ENCODE measurements at places on chromosomes 7 and 10.

DNA sequence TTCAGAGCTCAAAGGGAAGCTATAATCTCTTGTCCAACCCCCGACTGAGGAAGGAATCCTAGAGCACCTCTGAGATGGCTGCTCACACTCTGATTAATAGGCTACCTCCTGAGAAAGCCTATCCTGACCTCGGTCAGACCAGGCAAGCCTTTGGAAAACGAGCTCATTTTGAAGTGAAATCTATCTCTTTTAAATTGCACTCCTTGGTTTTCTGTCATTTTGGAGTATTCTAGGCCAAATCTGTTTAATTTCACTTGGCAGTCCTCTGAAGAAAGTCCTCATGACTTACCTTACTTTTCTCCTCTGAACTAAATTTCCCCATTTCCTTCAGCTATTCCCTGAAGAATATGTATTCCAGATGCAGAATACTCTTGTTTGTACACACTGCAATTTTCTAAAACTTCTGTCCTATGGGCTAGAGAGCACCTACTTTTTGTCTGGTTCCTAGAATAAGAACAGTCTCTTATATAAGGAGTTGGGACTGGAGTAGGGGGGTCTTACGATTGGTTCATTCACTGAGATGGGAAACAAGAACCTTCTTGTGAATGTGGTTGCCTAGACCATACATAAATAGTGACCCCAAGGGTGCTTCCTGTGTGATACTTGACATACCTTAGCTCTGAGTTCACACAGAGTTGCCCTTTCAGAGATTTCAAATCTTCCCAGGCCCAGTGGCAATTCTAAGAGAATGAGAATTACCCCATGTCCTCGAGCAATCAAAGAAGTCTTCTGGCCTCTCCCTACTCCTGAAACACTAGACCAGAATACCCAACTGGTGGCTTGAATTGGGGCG is 31.9 kb upstream of the HPS1 start:
- DNase-seq, result peak; percentile 33

GRCh38 chr7:148584154-148584827 is 6.3 kb upstream of the C7orf33 start:
- no peak for DNase-seq

DNA sequence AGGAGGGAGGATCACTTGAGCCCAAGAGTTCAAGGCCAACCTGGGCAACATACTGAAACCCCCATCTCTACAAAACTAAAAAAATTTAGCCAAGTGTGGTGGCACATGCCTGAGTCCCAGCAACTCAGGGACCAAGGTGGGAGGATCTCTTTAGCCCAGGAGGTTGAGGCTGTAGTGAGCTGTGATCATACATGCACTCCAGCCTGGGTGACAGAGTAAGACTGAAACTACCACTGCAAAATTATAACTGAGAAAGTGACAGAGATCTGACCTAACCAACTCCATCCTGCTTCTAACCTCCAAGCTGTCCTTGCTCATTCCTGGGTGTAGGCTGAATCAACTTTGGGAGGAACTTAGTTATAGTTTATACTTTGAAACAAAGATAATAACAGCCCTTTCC is 59.4 kb downstream of the HTR7 start:
- no peak for DNase-seq

- no peak for DNase-seq
Observed at GRCh38 chr7:414681-415560, 104.7 kb downstream of the PDGFA start.

GRCh38 chr7:46444256-46444655 is 523.2 kb upstream of the IGFBP3 start:
- no peak for DNase-seq

DNA sequence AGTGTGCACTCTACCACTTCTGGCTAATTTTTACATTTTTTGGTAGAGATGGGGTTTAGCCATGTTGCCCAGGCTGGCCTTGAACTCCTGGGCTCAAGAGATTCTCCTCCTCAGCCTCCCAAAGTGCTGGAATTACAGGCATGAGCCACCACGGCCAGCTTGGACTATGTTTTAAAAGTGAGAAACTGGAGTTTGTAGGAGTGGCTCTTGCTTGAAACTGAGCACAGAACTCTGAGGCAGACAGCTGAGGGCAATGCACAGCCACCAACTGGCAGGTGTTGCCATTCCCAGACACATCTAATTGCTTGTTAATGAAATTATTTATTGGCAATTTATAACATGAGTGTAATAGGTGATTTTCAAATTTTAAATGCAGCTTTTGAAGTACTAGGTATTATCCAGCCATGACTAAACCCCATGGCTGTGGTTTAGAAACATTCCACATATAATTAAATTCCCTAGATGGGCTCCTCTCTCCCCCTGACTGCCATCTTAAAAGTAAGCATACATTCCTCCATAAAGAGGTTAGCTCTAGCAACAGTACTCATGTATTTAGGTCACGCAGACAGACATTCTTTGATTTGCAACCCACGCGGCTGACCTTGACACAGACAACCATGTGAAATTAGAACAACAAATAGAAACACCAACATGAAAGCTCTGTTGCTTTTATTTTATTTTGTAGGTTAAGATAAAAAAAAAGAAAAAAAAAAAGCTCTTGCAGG is 19.8 kb downstream of the PANK1 start:
- DNase-seq, result peak; percentile 78

GRCh38 chr10:7795605-7796004 is 7.6 kb downstream of the ATP5F1C start:
- peak; percentile 92 for DNase-seq

DNA sequence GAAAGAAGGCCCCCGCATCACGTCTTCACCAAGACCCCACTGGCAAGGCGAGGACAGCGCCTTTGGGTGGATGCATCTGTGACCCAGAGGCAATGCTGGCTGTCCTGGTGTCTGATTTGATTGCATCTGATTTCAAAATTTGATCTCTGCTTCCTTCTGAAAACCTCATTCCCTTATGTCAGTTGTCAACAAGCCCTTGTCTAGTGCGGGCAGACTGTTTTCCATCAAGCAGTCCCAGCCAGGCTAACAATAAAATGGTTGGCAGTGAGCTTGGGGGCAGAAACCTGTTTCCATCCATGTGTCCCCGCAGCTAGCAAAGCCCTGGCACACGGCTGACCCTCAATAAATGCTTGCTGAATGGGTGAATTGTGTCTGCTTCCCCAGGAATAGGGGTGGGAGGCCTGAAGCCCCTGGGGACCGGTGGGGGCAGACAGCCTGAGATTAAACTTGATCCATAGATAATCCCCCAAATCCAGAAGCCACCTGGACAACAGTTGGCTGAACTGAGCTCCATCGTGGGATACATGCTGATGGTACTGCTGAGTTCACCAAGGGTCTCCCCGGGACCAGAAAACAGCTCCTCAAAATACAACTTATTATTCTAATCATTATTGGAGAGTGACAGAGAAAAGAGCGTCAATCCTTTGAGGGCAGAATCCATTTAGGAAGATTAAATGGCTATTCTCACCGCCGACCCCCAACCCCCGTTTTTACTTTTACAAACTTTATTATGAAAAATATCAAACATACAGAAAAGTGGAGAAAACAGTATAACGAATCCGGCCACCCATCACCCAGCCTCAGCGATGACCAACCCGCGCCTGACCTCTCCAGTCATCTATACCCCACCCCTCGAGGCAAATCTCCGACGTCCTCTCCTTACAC is 912 bp upstream of the DUSP5 start:
- DNase-seq, result peak; percentile 25

DNA sequence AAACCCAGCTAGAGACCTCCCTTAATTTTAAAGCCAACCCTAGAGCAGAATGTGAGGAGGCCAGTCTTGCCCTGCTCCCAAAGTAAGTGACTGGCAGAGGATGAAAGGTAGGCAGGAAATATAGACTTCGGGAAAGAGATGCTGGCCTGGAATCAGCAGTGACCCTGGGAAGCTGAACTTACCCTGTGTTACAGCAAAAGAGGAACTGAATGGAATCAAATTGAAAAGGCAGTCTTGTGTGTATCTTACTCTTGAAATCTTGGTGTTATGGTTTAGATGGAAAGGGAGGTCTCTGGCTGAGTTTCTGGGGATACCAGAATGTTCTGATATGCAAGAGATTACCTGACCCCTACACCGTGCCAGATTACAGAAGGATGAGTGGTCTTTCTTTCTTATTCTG is 7.9 kb upstream of the CFAP43 start:
- DNase-seq, result no peak

- peak; percentile 96 for DNase-seq
Observed at GRCh38 chr10:93461109-93461806, 20.9 kb downstream of the MYOF start.

GRCh38 chr10:12350167-12350872 is 973 bp downstream of the CAMK1D start:
- DNase-seq, result peak; percentile 10

DNA sequence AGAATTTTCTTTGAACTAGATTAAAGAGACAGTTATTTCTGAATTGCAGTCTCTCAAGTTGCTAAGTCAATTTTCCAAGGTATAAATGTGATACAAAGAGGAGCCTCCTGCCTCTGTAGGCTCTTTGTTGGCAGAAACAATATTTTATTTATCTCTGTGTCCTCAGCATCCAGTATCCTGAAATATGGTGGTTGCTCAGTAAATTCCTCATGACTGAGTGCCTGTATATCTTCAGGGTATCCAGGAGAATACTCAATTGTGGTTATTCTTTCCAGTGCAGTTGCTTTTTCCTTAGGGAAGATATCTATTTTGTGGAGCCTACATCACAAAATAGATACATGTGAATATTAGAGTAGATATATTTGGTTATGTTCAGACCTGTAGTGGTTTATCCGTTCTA is 144.8 kb upstream of the FERD3L start:
- no peak for DNase-seq

- no peak for DNase-seq
Observed at GRCh38 chr7:23743226-23743625, 33.2 kb downstream of the STK31 start.

DNA sequence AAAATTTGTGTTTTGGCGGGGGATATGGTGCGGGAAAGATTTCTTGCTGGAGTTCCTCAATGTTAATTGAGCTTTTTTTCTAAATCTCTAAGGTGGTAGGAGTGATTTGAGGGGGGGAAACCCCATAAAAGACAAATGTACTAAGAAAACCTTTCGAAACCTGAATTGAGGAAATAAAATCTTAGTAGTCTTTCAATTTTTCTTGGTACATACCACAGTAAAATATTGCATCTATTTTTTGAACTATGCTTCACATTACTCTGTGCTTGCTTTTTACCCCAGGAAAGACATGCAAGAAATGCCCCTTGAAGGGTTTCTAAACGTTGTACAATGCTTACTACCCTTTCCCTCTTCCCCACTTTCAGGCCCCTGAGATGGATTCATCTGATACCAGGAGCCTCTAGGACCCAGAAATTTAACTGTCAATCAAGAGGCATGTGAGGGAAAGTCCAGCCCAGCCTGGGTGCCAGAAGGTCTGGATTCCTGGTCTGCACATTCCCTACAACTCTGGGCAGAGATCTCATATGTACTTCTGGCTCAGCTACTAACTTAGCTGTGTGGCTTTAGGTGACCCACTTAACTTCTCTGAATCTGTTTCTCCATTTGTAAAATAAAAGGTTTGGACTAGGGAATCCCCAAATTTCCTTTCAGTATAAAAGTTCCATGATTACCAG is 5.8 kb upstream of the PDCD4 start:
- peak; percentile 27 for DNase-seq

DNA sequence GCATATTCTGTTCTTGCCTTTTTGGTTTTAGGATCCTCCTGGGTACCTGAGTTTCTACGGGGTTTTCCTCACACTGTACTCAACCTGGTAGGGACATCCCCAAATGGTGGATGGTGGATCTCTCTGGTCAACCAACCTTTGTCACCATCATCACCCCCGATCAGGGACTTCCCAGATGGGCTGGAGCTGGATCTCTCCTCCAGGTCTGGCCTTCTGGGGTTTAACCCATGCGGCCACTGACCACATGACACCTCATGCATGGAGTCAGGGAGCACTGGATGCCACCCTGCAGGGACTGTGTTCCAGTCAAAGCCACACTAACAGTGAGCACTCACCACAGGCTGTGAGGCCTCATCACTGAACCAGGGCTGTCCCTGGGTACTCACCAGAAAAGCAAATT is 80.0 kb downstream of the CELF2 start:
- DNase-seq, result no peak

DNA sequence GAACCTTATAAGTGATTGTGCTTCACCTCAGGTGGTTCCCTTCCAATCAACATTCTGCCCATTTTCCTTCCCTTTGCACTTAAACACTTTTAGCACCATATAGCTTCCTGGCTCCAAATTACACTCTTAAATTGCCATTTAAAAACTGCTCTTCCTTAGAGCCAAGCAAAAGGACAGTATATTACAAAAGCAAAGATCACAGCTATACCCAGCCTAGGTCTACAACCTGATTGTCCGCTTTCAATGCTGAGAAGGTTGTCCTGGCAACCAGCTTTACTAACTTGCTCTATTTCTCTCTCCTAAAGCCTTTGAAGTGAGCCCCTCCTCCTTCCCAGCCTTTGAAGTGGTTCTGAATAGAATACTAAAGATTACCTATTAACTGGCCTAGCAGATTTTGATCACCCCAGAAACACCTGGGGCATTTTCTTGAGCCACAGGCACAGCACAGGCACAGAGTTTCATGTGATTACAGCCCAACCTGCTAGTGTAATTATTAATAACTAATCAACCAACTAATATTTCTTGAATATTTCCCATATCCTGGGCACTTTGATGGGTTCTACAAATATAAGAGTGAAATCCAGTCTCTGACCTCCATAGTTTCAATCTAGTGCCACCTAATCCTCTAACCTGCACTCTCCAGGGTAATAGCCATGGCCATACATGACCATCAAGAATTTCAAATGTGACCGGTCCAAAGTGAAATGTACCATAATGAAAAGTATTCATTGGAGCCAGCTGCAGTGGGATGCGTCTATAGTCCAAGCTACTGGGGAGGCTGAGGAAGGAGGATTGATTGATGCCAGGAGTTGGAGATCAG is 63.6 kb upstream of the TRIM24 start:
- DNase-seq, result no peak

GRCh38 chr10:386771-387592 is 251.7 kb downstream of the ZMYND11 start:
- DNase-seq, result no peak

GRCh38 chr10:96014473-96015102 is 28.8 kb upstream of the CCNJ start:
- DNase-seq, result no peak

DNA sequence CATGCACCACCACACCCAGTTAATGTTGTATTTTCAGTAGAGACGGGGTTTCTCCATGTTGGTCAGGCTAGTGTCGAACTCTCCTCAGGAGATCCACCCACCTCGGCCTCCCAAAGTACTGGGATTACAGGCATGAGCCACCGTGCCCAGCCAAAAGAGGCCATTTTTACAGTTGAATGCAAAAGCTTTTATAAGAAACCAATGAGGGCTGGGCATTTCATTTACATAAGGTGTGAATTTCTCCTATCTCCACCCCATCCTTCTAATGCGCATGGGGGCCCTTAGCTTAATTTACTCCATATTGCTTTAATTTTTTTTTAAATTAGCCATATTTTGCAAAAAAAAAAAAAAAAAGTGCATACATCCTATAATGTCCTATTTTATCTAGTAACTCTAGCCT is 25.1 kb upstream of the EIF4H start:
- DNase-seq, result no peak
